ENCODE measurements at places on chromosomes 4 and X.

DNA sequence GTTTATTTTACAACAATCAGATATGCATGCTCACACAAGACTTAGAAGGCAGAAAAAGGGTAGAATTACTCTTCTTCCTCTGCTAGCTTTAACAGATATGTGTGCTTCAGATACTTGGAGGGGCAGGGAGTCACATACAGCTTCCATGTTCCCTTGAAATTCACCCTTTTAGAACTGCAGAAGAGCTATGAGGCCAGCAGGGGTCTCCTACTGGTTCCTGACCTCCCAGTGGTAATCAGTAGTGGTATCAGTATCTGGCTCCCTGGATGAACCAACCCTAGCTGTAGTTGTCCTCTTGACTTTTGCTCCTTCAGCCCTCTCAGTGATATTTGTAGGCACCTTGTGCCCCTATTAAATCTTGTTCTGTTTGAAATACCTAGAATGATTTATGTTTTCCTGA is 81.5 kb downstream of the RCHY1 start:
- DNase-seq, result no peak

GRCh38 chr4:149055624-149056023 is 613.4 kb upstream of the NR3C2 start:
- DNase-seq, result no peak

- DNase-seq, result no peak
Measured at GRCh38 chr4:11746734-11747133, 318.0 kb upstream of the HS3ST1 start.

GRCh38 chr4:56466910-56467283 is 520 bp upstream of the SRP72 start:
- DNase-seq, result no peak

GRCh38 chrX:135454816-135455215 is 33.1 kb downstream of the SMIM10L2A start:
- no peak for DNase-seq

DNA sequence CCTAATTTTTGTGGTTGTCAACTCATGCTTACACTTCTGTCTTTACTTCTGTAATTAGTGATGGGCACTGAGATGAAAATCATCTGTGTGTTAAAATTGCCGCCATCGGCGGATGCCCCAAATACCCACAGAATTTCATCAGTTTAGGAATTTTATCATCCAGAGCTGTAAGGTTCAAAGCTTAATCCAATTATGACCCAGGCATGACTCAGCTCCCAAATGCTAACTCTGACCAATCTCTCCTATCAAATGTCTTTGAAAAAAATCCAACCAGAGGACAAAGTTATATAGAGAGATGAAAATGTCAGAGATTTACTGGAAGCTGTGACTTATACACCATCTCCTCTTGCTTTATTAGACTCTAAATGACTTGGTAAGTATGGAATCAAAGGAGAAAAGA is 1048.7 kb upstream of the PRKX start:
- no peak for DNase-seq

DNA sequence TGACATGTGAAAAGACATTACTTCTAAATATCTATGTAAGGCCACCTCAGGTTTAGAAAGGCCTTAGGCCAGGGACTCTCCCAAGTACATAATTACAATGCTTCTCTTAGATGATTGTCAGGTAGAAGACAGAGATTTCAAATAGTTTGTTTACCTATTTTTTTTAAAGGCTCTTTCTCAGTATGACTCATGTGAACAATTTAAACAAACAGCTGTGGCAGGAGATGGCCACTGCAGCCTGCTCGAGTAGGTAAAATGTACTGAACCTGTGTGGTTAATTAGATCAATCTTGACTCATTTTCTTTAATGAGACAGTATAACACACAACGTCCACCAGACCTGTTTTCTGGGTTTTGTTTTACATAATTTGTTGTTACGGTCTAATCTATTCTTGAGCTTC is 50.2 kb downstream of the LEF1 start:
- DNase-seq, result no peak

DNA sequence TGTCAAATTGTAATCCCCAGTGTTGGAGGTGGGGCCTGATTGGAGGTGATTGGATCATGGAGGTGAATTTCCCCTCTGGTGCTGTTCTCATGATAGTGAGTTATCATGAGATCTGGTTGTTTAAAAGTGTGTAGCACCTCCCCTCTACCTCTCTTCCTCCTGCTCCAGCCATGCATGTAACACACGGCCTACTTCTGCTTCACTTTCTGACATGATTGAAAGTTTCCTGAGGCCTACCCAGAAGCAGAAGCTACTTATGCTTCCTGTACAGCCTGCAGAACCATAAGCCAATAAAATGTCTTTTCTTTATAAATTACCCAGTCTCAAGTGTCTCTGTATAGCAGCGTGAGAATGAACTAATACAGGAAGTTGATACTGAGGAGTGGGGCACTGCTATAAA is 61.7 kb upstream of the DDX60 start:
- DNase-seq, result no peak

GRCh38 chrX:77977095-77977494 is 7.7 kb upstream of the PGAM4 start:
- DNase-seq, result no peak

DNA sequence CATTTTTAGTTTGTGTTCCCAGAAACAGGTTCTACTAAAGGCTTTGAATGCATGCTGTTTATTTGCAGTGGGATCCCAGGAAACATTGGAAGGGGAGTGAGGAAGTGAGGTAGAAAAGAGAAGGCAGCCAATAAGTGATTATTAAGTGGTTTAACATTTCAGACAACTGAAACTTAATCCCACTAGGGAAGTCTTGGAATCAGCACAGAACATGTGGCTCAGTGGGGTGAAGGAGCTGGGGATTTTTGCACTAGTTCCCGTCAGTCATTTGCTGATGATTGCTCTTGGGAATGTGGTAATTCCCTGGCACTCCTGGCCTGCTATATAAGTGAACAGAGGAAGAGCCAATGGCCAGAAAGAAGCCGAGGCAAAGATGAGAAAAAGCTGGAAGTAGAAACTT is 1053.0 kb upstream of the IGFBP7 start:
- DNase-seq, result no peak

DNA sequence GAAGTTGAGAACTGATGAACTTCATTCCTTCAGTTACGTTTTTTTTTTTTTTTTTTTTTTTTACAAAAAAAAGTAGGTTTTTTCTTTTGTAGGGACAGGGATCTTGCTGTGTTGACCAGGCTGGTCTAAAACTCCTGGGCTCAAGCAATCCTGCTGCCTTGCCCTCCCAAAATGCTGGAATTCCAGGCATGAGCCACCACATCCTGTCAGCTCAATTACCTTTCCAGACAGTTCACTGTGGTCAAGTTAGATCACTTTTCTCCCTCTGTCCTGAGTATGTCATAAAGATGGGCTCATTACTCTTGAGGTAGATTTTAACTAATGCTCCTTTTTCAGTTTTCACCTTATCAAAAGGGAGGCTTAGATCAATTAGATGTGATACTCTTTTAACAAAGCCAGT is 10.8 kb upstream of the NR3C2 start:
- no peak for DNase-seq

DNA sequence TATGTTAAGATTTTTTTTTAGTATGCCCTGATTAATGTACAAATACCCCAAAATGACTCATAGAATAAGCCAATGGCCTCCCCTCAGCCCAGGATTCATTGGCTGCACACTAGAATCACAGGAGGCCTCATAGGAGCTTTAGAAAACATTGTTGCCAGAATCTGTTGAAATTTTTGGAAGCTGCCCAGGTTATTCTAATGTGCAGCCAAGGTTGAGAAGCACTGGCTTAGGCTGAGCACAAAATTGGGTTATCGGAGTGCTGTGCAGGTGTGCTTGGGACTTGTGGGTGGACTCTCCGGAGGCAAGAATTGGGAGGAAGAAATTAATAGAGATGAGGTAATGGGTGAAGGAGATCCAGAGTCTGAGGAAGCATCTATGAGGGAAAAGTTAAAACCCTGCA is 41.3 kb upstream of the VCX start:
- DNase-seq, result no peak

DNA sequence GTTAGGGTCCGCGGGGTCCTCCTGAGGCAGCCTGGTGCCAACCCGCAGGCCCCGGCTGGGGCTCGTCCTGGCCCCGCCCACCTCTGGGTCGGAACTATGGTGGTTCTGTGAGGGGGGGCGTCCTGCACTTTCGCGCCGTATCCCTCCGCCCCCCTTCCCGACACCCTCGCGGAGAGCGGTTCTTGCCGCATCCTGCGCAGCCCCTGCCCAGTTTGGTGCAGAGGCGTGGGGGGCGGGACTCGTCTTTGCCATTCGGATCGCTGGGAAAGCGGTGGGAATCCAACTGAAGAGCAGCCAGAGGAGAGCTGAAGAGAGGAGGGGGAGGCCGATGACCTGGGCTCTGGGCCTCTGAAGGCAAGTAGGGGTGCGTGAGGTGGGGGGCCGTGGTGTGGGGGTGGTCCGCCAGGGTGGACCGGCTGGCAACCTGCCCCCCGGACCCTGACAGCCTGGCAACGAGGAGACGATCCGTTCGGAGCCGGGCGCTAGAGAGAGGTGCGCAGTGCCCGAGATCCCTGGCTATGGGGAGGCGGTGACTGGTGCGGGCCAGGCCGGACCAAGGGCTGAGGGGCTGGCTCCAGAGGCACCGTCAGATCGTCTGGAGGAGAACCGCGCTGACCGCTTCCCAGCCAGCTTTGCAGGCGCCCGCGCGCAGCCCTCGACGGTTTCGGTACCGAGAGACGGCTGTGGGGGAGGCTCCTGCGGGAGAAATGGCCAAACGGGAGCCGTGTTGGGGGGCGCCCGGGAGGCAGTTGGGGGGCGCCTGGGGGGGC is at the start of gene GPRASP1:
Gene GPRASP1 (plus strand): TSS at position 242 of the 770 bp plus-strand sequence. CDS start 2,431 bp downstream, outside the sequence.
- peak; percentile 59 for DNase-seq

GRCh38 chrX:39848900-39849299 is 248.9 kb downstream of the BCOR start:
- no peak for DNase-seq

- no peak for DNase-seq
Measured at GRCh38 chrX:119690921-119691716, 1.8 kb downstream of the SEPTIN6 start.

DNA sequence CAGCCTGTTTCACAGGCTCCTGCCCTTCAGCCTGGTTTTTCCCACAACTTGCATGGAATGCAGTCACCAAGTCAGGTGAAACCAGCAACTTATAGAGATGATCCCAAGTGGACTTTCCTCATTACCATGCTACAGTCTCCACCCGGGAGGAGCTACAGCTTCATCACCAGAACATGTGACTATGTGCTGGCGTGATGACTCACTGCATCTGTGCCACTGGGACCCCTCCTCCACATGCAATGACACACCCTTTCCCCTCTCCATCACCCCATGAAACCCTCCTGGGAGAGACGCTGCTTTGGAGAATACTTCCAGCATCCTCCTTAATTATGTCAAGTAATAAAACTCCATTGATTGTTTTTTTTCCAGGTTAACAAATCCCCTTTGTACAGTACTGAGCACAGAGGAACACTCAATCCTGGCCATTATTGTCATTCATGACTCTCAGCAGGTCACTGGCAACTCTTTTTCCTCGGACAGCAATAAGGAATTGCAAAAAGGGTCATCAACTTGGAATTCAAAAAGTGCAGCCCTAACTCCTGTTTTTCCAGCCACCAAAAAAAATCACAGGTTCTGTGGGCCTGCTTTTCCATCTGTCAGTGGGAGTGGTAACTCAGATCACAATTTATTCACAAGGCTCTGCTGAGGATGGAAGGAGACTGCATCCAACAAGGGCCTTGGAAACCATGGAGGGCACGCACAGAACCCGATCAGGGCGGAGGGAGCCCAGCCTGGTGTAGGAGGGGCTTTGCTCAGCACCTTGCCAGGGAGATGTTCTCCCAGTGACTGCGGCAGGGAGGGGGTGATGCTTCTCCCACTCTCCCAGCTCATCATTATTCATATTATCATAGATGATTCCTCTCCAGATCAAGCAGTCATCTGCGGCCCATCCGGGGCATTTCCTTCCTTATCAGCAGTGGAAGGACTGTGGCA is 17.4 kb downstream of the QDPR start:
- no peak for DNase-seq

DNA sequence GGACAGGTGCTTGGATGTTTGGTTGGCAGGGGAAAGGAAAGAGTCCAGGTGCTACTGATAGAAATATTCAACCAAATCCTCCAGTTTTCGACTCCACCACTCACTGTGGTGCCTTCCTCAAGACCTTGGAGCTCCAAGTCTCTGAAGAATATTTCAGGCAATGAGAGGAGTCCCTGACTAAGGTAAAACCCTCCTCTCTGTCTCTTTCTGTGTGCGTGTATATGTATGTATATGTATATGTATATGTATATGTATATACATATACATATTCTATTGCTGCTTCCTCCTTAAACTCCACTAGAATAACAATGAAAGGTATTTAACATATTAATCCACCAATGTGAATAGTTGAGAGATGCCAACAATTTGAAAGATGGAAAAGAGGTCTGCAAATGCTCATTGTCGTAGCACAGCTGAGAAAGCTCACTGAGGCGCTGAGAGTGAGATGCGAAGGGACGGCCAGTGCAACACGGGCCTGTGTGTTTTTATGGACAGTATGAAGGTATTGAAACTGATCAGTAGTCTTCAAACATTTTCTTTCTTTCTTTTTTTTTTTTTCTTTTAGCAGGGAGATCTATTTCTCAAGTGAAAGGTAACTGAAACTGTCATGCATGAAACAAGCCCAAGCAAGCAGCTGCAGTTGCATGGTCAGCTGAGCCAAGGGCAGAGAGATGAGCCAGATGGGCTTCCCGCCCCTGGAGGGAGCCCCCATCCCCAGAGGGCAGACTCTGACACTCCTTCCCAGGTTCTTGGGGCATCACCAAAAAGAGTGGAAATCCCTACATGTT is 41.1 kb upstream of the HS3ST1 start:
- no peak for DNase-seq

DNA sequence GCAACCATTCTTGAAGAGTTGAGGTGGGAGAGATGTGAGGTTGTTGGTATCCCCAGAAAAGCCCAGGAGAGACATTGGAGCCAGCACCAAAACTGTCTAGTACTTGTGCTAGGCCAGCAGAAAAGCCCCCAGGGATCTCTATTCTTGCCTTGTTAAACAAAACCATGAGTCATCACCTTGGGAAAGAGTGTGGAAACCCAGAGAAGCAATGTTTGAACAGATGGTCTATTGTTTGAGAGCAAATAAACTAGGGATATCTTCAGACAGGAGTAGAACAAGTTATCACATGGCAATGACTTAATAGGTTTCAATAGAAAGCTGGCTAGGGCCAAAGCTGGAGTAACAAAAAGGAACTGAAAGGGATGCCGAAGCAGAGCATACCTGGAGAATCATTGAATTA is 195.7 kb upstream of the CASK start:
- no peak for DNase-seq

- no peak for DNase-seq
Measured at GRCh38 chrX:145405012-145405411, 157.7 kb downstream of the SPANXN1 start.

DNA sequence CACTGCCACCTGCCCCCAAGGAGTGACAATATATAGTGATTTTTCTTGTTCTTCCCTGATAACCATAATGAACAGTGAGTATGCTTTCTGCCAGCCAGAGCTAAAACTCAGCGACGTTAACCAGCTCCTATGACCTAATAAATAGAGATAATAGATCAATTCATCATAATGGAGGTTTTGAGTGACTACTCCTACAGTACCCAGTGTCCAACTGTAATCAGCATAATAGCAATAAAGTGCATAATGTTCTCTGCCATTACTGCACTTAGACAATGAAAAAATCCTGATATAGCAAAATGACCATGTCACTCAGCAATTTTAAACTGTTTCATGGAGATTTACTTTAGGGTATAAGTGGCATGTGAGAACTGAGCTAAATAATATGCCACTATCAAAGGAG is 20.7 kb upstream of the TXLNG start:
- no peak for DNase-seq

GRCh38 chr4:150010525-150011126 is 67.6 kb upstream of the DCLK2 start:
- DNase-seq, result peak; percentile 18

- no peak for DNase-seq
Measured at GRCh38 chrX:148555101-148555500, 54.7 kb downstream of the AFF2 start.

Measured in T-helper 2 cell (primary cell).